ENCODE measurements at places on chromosomes 16 and 17. TPM values are rescaled to one million over a fixed set of nuclear protein-coding genes. Genes with fewer than 3 reads are reported as not detected.

GRCh38 chr16:648071-648780 lies 939 bp upstream of the WDR90 start:
- no peak for DNase-seq

IQCK gene
- total RNA-seq: 16.6 TPM

DNA sequence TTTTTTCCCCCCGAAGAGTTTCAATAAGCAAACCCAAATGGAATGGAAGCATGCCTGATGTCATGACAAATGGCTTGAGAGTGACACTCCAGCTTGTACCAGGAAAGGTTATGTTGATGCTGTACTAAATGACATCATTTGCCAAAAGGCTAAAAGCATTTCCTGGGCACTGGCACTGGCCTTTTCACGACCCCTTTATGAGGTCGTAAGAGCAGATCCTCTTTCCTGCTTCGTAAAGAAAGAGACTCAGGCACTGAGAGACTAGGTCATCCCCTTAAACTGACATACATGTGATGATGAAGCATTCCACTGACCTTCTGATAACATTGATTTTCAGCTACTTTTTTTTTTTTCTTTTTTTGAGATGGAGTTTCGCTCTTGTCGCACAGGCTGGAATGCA lies 30.5 kb downstream of the CEP295NL start:
- no peak for DNase-seq

DNA sequence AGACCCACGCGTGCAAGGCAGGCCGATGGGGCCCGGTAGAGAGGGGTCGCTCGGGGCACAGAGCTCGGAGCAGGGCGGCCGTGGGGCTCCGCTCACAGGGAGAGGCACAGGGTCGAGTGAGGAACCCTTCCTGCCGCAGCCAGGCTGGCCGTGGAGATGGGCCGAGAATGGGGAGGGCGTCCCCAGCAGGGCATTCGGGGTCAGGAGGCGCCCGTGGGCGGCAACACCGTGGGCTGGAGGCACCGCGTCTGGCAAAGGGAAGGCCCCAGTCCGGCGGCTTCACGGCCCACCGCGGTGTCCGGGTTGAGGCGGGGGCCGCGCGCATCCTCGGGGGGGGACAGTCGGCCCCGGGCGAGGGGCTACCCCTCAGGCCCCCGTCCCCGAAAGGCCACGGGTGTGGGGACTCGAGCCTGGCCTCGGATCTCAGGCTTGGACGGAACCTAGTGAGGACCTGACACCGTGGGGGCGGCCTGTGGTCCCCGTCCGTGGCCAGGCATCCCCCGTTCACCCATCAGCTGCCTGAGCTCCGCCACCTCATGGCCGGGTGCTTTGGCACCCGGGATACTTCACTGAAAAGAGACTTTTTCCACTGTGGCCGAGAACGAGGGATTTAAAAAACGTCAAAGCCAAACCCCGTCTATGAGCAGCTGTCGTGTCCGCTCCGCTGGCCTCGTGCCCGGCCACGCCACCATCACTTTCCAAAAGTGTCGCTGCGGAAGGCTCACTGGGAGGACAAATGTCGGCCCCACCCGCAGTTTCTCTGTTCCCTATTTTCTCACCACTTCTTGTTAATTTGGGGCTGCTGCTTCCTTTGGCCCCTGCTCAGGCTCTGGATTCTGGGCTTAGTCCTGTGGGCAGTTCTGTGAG lies 73.6 kb downstream of the METRNL start:
- DNase-seq: peak; percentile 77

DNA sequence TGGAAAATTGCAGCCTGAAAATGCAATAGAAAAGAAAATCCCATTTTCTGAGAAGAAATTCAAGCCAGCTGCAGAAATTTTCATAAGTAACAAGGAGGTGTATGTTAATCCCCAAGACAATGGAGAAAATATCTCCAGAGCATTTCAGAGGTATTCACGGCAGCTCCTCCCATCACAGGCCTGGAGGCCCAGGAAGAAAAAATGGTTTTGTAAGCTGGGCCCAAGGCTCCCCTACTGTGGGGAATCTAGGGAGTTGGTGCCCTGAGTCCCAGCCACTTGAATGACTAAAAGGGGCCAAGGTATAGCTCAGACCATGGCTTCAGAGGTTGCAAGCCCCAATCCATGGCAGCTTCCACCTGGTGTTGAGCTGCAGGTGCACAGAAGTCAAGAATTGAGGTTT lies 93.3 kb upstream of the ZNF267 start:
- no peak for DNase-seq

DRC7 gene
- not detected for total RNA-seq

GRCh38 chr17:46159686-46160085 lies 33.5 kb downstream of the KANSL1 start:
- DNase-seq: no peak

Measured in sigmoid colon (tissue), 7 donors.